HFFc6 (cell line): ENCODE measurements at places on chromosomes 7 and 10. TPM values are rescaled to one million over a fixed set of nuclear protein-coding genes. Genes with fewer than 3 reads are reported as not detected.
A peak's percentile ranks its signal among the peaks of the same experiment; 100 is the strongest.

GRCh38 chr10:70481831-70482530 is 3.4 kb downstream of the PALD1 start:
- H3K27ac ChIP-seq: no peak overlapping the region
- no peak overlapping the region for H3K4me3 ChIP-seq
- no peaks in the 10 kb centered on the region for H3K4me1 ChIP-seq
- peaks cover 61% of the 10 kb centered on the region for H3K27me3 ChIP-seq
- no peak for DNase-seq
- no peaks in the 10 kb centered on the region for H3K36me3 ChIP-seq

DNA sequence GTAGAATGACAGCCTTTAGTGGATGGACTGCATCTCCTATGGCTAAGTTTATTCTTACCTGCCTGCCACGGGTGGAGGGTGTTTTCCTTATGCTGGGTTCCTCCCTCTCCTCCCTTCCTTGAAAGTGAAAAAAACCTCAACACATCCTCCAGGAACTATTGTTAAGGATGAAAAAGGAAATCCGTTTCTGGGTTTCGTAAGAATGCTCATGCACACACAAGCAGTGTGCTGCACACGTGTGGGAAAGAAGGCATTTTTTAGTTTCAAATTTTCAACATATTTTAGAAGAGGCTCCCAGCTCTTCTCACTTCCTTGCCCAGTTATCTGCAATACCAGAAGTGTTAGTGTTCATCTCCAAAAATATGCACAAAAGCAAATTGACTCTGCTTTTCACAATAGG is 90.6 kb downstream of the FAM171A1 start:
- no peak overlapping the region for H3K27ac ChIP-seq
- no peak for DNase-seq
- H3K4me3 ChIP-seq: no peak overlapping the region
- H3K27me3 ChIP-seq: no peaks in the 10 kb centered on the region

DNA sequence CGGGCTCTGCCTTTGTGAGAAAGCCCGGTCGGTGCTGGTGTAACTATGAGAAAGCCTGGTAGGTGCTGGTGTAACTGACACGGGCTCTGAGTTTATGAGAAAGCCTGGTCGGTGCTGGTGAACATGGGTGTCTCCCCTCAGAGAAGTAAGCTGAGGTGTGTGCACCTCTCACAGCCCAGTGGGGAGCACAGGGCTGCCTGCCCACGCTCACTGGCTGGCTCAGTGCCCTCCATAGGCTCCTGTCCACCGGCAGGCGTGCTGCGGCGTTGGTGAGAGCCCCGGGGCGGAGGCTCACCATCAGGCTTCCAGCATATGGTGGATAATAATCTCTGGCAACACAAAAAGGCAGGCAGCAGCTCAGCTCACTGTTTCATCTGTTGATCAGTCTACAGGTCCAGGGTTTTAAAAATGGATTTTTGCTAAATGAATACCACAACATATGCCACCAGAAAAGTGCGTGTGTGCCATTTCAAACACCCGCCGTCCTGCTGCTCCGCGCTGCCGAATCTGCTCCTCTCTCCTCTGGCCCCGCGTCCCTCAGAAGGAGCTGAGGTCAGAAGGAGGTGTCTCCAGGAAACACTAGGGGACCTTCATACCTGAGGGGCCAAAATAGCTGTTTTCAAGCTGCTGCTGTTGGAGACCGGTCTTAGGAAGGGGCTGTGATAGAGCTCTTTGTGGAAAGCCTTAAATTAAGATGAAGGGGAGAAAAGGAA is 365.7 kb downstream of the DNAJB6 start:
- no peaks in the 10 kb centered on the region for H3K36me3 ChIP-seq
- H3K4me3 ChIP-seq: no peak overlapping the region
- no peaks in the 10 kb centered on the region for H3K4me1 ChIP-seq
- no peak overlapping the region for H3K27ac ChIP-seq
- peaks cover 6% of the 10 kb centered on the region for H3K27me3 ChIP-seq
- no peak for DNase-seq

The C10orf62 gene
- not detected in 3 replicates for total RNA-seq

DNA sequence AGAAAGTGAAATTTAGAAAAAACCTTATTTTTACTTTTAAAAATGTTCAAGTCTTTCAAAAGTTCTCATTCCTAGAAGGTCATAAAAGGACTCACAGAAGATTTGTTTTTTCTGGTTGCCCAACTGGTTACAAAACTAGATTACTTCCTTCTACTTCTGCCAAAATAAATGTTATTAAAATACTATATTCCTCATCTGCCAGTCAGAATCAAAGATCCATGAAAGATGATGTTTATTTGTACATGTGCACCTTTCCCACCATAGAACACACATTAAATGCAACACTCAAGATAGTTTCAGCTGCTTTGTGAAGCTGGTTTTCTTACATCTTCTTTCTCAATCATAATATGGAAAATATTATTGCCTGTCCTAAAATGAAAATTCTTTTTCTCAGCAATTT is 465.4 kb downstream of the ETV1 start:
- peaks cover 7% of the 10 kb centered on the region; the same call in 1 of the 2 replicates for H3K4me1 ChIP-seq
- H3K27me3 ChIP-seq: no peaks in the 10 kb centered on the region; the same call in 1 of the 2 replicates

- no peak for DNase-seq
- H3K4me1 ChIP-seq: peaks cover 50% of the 10 kb centered on the region
- H3K36me3 ChIP-seq: peaks cover 5% of the 10 kb centered on the region; the same call in 1 of the 2 replicates
- peak overlapping the region; percentile 92 for H3K4me3 ChIP-seq
- H3K27me3 ChIP-seq: peaks cover 6% of the 10 kb centered on the region
Observed at GRCh38 chr7:128456255-128456725, 612 bp downstream of the HILPDA start.

The CCDC3 gene
- 0.05 TPM in 1 of 3 replicates, not detected in the others for total RNA-seq

DNA sequence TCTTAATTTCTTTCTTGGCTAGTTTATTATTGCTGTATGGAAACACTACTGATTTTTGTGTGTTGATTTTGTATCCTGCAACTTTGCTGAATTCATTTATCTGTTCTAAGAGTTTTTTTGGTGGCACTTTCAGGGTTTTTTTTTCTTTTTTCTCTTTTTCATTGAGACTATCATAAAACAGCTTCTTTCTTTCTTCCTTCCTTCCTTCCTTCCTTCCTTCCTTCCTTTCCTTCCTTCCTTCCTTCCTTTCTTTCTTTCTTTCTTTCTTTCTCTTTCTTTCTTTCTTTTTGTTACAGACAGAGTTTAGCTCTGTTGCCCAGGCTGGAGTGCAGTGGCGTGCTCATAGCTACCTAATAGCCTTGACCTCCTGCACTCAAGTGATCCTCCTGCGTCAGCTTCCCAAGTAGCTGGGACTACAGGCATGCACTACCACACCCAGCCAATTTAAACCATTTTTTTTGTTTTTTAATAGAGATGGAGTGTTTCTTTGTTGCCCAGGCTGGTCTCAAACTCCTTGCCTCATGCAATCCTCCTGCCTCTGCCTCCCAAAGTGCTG is 72.3 kb downstream of the ZNF503 start:
- no peaks in the 10 kb centered on the region for H3K36me3 ChIP-seq
- no peak overlapping the region for H3K4me3 ChIP-seq
- peaks cover 6% of the 10 kb centered on the region; the same call in 1 of the 2 replicates for H3K27me3 ChIP-seq
- no peaks in the 10 kb centered on the region for H3K4me1 ChIP-seq
- no peak for DNase-seq

DNA sequence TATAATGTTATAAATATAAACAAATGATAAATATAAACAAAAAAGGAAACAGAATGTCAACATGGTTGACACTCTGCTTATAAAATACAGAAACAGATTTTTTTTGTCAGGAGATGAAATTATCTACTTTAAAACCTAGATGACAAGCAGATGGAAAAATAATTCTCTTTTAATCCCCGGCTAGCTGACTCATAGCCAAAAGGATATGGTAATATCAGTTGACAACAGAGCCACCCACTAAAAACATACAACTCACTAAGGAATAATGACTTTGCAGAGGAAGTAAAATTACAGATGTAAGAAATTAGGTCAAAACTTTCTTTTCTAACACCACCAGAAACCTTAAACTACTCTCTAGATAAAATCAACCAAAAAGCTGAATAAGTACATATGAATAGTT is 131.1 kb upstream of the ABCB5 start:
- H3K27ac ChIP-seq: no peak overlapping the region
- no peaks in the 10 kb centered on the region for H3K27me3 ChIP-seq
- H3K4me3 ChIP-seq: no peak overlapping the region
- DNase-seq: no peak
- peaks cover 9% of the 10 kb centered on the region; the same call in 1 of the 2 replicates for H3K36me3 ChIP-seq

DNA sequence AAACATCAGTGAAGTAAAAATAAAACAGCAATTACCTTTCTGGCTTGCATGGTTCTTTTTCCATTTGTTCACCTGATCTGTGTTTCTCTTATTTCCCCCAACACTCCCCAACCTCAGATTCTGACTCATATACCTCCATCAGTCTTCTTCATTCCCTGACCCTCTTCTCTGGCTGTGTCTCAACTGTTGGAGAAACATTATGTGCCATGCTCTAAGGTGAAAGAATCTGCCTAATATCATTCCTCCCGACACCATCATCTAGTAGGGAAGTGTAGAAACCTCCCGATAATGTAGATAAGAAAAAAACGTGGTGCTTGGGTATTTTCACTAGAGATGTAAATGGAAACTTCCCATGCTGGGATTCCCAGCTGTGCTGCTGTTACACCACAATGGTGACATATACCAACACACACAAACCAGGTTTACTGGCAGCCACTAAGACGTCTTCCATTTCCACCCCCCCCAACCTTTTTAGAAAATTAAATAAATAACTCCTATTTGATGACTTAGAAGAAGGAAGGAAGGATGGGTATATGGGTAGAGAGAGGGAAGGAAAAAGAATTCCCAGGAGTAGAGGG is 63.4 kb downstream of the OSBPL3 start:
- H3K4me3 ChIP-seq: no peak overlapping the region
- H3K27ac ChIP-seq: no peak overlapping the region; the same call in 1 of the 2 replicates
- no peak for DNase-seq
- peaks cover 96% of the 10 kb centered on the region for H3K4me1 ChIP-seq
- peaks cover 19% of the 10 kb centered on the region for H3K36me3 ChIP-seq

GRCh38 chr10:102653060-102653459 is 8.8 kb downstream of the TRIM8 start:
- H3K36me3 ChIP-seq: peaks cover 28% of the 10 kb centered on the region
- no peak overlapping the region for H3K27ac ChIP-seq
- no peak for DNase-seq
- 0 out of 2 replicates have a peak, but pooled peaks cover 1% of the 10 kb centered on the region for H3K27me3 ChIP-seq

DNA sequence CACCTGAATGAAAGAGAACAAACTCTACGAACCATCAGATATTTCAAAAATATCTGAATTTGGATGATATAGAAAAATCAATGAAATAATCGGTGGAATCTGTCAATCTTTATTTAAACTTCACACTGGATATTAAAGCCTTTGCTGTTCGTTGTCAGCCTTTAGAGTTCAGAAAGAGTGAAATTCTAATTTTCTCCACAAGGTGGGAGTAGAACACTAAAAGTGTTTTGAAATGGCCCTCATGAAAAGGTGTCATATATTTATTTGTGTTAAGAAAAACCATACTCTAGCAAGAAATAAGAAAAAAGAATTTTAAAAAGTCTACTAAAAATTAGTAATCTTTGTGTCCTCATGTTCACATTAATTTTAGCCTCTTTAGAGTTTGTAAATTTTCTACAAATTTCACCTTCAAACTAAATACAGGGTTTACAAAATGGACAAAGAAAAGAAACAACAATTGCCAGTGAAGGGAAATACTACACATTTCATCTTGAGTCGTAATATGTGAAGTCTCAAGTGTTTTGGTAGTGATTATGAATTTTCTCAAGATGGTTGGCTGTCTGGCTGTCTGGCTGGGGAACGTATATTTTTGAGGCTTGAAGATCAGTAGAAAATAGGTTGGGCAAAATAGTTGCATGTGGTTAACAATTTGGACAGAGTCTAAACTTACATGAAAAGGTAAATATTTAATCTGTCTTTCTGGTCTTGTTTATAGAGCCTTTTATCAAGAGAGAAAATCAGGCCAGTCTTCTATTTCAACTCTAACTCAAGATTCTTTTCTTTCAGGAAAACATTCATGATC is 43.7 kb downstream of the DNAJB9 start:
- no peaks in the 10 kb centered on the region for H3K36me3 ChIP-seq
- H3K4me3 ChIP-seq: no peak overlapping the region
- no peaks in the 10 kb centered on the region for H3K4me1 ChIP-seq
- no peak overlapping the region for H3K27ac ChIP-seq
- peak; percentile 40 for DNase-seq

The TMEM176B gene
- total RNA-seq: not detected in 3 replicates

- no peak overlapping the region for H3K27ac ChIP-seq
- peaks cover 17% of the 10 kb centered on the region; the same call in 1 of the 2 replicates for H3K36me3 ChIP-seq
- H3K4me3 ChIP-seq: no peak overlapping the region
Observed at GRCh38 chr10:69934768-69935167, 117.9 kb upstream of the MACROH2A2 start.

GRCh38 chr7:74657692-74658177 is at the start of gene GTF2I:
GTF2I (plus strand) TSS chr7:74657718; CDS start chr7:74689129, 31,411 bp downstream.
- H3K4me1 ChIP-seq: peaks cover 50% of the 10 kb centered on the region
- DNase-seq: no peak
- H3K27me3 ChIP-seq: no peaks in the 10 kb centered on the region
- peaks cover 11% of the 10 kb centered on the region for H3K36me3 ChIP-seq

The SPDYE5 gene
- not detected in 3 replicates for total RNA-seq

DNA sequence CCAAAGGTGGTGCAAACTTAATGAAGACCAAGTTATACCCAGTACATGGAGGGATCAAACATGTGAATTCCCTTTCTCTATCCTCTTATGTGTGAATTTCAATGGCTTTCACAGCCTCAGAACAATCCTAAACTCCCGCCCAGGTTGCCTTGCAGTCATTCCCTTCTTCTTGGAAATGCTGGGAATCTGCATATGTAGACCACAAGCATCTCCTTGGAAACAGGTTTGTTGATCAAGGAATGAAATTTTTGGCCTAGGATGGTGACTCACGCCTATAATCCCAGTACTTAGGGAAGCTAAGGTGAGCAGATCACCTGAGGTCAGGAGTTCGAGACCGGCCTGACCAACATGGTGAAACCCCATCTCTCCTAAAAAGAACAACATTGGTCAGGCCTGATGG is 77.8 kb upstream of the ABI1 start:
- H3K27me3 ChIP-seq: peaks cover 32% of the 10 kb centered on the region
- DNase-seq: no peak
- H3K4me3 ChIP-seq: no peak overlapping the region
- H3K36me3 ChIP-seq: no peaks in the 10 kb centered on the region
- H3K4me1 ChIP-seq: no peaks in the 10 kb centered on the region
- no peak overlapping the region for H3K27ac ChIP-seq
